Stimulated activated CD4-positive, alpha-beta T cell treated with anti-CD3 and anti-CD28 coated beads, Interleukin-1b, Interleukin-23, amount 100 ng/mL, for 1 hour (primary cell): ENCODE measurements at places on chromosomes 5 and 9.

DNA sequence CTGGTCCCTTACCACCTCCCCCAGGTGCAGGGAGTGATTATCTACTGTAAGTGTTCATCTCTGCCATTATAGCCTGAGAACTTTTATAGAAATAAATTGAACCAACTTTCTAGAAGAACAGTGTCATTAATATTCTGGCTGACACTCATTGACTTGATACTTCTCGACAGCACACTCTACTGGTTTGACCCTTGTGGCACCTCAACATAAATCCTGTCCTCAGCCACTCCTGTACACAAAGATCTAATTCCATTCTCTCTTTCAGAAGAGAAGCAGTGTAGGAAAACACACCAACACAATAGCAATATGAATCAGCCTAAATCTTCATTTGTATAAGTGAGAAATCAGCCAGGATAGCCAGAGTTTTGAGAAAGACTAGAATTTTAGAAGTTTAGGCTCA lies 417.7 kb downstream of the TAF11L14 start:
- DNase-seq = no peak

DNA sequence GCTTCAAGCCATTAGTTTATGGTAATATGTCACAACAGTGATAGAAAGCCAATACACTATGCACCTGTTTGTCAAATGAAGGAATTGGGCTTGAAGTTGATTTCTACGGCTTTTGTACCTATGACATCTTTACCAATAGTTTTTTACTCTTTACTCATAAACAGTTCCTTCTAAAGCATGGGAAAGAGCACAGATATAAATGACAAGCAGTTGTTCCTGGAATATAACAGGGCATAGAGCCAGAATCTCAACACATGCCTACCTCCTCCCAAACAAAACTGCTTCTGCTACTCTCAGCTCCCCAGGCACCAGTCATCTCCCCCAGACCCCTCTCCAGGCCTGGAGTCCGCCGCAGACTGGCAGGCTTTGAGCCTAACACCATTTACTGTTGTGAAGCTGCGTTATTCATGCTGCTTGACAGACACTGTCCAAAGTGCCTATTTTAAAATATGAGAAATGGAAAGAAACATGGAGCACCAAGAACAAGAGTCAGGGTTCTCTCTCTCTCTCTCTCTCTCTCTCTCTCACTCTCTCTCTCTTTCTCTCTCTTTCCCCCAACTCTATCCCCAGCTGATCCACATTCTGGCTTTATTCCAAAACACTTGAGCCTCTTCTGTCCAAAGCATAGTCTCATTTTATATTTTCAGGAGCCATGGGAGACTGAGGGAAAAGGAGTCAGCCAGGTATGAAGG lies 111.6 kb downstream of the ADRB2 start:
- DNase-seq = no peak

DNA sequence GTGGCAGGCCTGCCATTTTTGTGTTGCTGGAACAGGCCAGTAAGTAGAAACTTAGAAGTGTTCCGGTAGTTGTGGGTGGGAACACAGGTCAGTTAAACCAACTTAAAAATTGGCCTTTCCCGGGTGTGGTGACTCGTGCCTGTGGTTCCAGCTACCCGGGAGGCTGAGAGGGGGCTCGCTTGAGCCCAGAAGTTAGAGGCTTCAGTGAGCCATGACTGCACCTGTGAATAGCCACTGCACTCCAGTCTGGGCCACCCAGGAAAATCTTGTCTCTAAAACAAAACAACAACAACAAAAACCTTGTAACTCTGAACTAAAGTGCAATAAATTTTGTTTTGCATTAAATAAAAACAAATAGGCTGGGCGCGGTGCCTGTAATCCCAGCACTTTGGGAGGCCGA lies 1.4 kb upstream of the NHP2 start:
- no peak for DNase-seq

- no peak for DNase-seq
Measured at GRCh38 chr5:52996979-52997378, 7.8 kb downstream of the ITGA2 start.

- DNase-seq = peak; percentile 60
Measured at GRCh38 chr9:127776195-127776923, 2.1 kb downstream of the SH2D3C start.

GRCh38 chr9:89139455-89139854 lies 39.2 kb downstream of the SHC3 start:
- no peak for DNase-seq

DNA sequence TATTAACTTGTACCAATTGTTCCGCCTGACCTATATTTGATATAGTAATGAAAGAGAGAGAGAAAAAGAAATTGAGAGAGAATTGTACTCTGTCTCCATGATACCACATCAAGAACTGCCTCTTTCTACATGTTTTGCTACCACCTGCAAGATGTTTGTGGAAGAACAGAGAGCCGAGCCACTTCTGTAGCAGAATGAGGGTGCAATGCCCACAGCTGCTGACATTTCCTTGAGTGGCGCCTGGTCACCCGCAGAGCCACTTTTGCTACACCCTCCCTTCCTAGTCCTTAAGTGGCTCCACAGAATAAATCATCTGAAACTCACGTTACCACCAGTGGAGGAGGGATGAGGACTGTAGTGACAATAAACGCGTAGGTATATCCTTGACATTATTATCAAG lies 17.1 kb upstream of the FAM81B start:
- DNase-seq = no peak

GRCh38 chr5:99973779-99974178 lies 561.4 kb upstream of the FAM174A start:
- no peak for DNase-seq

DNA sequence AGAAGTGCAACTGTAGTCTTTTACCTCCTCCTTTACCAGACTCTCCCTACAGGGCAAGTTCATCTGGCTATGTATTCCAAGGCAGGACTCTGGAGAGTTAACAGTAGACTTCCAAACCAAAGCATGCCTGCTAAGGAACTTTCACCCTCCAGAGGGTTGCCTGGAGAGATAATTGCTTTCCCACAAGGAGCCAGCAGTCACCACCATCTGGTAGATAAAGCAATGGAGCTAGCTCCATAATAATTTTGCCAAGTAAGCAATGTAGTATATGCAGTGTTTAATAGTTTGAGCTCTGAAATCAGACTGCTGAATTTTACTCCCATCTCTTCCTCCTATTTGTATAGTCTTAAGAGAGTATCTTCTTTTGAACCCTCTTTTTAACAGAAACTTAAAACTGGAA lies 566.8 kb upstream of the PTGER4 start:
- no peak for DNase-seq

- no peak for DNase-seq
Measured at GRCh38 chr9:109143881-109144562, 23.0 kb downstream of the FRRS1L start.

- no peak for DNase-seq
Measured at GRCh38 chr5:35815089-35815936, 41.4 kb upstream of the IL7R start.

- DNase-seq = no peak
Measured at GRCh38 chr5:162484986-162485385, 417.4 kb downstream of the GABRG2 start.

GRCh38 chr9:18215626-18216025 lies 258.3 kb upstream of the ADAMTSL1 start:
- no peak for DNase-seq

GRCh38 chr5:28855626-28856025 lies 1817.2 kb upstream of the CDH9 start:
- DNase-seq = no peak

DNA sequence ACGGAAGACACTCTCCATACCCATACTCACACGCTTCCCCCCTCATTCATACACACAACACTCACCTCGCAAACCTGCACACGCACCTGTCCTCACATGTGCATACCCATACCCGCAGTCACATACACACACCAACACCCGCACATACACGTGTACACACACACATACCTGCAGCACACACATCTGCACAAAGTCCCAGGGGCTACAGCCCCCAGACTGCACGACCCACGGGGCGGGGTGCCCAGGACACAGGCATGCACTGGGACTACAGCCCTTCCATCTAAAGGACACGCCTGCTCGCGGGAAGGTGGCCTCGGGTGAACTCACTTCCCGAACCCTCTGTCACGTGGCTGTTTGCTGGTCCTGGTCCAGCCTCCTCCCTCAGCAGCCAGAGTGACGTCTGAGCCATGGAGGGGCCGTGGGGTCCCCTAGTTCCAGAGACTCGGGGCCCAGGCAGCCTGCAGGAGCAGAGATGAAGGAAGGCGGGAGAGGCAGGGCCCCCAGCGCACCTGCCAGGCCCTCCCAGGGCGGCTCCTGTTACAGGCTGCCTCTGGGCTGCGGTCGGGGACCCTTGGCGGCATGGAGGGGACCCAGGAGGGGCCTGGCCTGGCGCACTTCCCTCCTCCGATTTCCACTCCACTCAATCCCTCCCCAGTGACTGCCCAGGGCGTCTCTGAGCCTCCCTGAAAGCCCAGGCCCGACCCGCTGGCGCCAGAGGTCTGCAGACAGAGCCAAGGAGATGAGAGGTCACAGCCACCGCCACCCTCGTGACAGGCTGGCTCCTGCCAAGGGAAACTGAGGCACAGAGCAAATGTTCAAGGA lies 8.1 kb downstream of the SLC12A7 start:
- no peak for DNase-seq
